ENCODE measurements at places on chromosomes 5 and 9.

- no peak for DNase-seq
These were observed 39.3 kb downstream of the CRB2 start for GRCh38 chr9:123395276-123395688.

DNA sequence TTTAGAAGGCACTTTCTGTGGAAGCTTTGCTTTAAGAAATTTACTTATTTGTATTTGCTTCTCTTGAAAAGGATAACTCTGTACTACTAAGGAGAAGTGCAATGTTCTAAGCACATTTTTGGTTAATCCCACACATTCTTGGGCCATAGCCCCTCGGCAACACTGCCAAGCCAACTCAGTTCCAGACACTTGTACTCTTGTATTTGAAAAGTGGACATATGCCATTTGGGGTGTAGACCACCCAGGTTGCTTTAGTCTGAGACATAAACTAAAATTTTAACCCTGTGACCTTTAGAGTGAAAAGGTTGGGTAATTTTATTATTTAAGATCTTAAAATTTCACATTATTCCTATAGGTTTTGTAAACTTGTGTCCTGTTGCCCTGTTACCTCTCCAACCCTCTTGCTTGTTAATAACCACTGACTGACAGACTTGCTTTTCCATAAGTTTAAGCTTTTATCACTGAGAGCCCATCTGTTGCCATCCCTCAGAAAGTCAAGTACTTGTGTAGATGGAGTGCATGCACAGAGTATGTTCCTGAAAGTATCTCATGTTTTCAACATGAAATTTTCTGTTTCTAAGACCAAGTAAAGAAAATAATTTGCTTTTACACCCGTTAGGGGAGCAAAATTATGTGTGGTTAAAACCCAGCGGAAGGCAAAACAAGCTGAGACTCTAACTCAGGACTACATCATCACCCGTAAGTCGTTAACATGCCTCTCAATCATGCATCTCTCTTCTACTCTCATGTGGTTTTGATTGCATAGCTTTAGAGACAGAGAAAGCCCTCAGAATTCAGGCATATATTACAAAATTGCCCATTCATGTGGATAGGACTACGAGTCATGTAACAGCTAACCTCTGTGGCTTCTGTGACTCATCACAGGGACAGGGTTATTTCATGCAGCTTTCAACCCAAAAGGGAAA is 117.3 kb downstream of the GDNF start:
- DNase-seq, result peak; percentile 11

DNA sequence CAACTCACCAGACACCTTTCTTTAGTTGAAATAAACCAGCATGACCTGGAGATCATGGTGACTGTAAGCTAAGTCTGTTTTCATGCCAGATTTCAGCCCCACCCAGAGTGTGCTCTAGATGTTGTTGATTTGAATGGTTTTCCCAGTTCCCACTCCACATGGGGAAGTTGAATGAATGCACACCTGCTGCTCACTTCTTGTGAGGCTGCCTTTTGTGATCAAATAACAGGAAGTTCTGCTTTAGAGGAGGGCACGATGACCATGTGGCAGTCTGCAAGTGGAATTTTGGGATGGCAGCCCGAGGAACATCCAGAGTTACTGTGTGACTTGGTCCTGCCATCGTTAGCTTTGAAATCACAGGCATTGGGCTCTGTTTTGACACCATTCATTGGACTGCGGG is 18.7 kb downstream of the SLC46A2 start:
- DNase-seq, result no peak

DNA sequence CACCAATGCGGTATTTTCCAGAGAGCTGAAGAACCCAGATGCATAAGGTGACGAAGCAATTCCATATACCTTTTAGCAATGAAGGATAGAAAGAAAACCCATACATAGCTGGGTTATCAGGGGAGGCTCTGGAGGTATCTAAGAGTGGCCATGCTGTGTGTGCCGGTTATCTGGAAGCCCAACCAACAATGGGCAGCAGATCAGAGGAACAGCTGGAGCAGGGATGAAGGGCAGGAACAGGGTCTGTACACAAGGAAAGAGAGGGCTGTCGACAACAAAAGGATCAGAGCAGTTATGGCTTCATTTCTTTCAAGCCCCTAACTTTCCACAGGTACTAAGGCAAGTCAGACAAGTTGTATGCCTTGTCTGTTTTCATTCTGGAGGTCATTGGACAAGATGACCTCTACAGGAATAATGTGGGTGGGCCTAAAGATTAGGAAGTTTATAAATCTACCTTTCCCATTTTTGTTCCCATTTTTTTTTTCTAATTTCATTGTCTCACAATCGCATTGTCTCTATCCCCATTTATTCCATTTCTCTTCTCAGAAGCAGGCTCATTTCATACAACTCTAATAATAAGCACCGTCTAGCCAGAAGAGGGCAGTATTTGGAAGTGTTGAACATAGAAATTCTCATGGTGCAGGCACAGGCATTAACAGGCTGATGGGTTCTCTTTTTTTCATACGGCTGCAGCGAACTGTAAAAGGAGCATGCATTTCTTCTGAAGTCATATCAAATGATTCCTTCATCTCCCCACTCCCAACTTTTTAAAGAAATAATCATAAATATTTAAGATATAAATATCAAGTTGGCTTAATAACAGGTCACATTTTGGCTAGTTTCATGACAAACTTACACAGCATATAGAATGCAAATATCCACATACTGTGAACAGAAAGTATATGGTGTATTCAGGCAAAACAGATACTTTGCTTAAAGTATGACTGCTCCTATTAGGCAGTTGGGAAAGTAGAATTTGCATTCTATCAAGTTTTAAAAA is 63.5 kb downstream of the ZNF474 start:
- DNase-seq, result peak; percentile 58

DNA sequence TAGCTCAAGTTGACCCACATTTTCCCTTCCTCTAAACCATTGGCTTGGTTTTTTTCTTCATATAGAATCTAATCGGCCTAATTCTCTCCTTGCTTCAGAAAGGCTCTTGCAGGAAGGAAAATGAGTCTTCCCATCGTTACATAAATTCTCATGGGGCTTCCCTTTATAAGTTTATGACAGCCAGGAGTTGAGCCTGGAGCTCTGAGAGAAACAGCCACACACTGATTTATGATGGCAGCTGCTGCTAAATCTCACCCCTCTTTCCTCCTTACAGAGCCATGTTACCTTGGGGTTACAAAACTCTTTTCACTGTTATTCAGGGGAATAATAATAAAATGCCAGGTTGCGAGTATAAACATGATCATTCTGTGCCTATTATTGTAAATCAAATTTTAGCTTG is 5.2 kb upstream of the RNF14 start:
- DNase-seq, result no peak

DNA sequence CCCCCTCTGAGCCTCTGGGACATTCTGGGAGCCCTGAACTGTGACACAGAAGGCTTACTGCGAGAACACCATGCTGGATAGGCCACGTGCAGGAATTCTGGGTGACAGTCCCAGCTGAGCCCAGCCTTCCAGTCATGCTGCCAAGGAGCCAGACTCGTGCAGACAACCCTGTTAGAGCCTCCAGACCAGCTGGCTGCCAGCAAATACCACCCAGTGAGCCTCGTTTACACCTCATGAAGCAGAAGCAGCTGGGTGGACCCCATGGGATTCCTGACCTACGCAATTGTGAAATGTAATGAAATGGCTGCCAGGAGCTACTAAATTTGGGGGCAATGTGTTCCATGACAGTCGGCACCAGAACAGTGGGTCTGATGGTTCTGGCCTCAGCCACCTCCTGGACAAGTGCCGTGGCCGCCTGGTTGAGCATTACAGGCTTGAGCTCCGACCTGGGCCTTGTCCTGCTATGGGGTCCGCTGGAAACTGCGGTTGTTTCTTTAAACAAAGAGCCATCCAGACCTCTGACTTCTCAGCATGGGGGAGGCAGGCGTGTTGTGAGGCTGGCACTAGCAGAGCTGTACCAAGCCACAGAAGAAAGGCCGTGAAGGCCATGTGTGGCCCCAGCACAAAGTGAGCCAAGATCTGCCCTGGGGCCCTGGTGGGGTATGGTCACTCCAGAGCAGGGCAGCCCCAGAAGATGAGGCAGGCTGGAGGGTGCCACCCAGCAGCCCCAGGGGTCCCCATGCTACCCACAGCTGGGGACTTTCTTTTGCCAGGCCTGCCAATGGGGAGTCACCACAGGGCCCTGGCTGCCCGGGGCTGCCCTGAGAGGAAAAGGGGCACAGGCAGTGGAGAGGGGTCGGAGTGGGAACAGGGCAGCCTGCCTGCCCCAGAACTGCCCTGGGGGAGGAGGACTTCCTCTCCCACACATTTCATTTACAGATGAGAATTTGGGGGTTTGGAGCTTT is 19.3 kb upstream of the RXRA start:
- DNase-seq, result no peak

GRCh38 chr5:59661954-59662615 is 231.4 kb downstream of the PDE4D start:
- peak; percentile 22 for DNase-seq

DNA sequence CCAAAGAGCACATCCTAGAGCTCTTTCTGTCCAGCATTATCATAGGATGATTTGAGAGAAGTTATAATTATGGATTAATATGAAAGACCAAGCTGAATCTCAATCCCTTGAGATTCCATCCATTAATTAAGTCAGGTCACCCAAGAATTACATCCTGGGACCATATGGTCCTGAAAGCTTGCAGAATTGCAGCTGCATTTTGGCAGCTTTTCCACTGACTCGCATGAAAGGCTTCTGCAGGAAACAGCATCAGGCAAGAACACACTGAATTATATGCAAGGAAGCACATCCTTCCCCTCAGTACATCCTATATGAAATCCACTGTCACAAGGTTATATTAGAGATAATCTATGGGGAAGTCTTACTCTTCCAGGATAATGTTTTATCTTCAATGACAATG is 109.1 kb upstream of the CTNND2 start:
- DNase-seq, result no peak

DNA sequence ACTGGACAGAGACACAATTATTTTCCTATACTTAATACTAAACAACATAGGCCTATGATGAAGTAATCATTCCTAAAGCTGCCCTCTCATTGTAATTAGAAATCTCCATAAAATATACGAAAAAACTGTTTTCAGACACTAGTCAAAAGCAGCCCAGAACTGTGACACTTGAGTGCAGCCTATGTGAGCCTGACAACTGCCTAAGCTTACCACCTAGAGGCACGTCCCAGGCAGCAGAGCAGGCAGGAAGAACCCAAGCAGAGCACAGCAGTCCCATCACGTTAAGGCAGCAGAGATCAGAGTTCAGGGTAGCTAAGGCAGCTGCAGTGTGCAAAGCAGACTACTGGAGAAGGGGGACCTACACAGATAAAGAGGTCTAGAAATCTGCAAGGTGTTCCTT is 46.4 kb downstream of the GOLPH3 start:
- DNase-seq, result no peak

GRCh38 chr5:17037751-17038150 is 101.7 kb upstream of the MYO10 start:
- no peak for DNase-seq

DNA sequence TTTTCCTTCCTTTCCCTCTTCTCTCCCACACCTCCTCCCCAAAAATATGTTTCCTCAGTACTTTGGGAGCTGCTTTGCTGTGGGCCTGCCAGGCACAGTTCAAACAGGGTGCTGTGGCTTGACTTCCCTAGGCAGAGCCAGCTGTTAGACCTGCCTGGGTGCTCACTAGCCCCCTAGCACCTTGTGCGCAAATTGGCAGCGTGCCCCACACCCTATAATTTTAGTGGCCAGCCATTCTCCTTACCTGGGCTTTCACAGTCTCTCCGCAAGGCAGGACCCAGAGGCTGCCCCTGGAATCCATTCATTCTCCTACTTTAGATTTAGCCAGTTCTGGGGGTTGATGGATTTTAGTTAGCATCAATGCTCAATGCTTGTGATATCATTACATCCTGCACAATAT is 72.3 kb downstream of the ANGPTL2 start:
- DNase-seq, result no peak

DNA sequence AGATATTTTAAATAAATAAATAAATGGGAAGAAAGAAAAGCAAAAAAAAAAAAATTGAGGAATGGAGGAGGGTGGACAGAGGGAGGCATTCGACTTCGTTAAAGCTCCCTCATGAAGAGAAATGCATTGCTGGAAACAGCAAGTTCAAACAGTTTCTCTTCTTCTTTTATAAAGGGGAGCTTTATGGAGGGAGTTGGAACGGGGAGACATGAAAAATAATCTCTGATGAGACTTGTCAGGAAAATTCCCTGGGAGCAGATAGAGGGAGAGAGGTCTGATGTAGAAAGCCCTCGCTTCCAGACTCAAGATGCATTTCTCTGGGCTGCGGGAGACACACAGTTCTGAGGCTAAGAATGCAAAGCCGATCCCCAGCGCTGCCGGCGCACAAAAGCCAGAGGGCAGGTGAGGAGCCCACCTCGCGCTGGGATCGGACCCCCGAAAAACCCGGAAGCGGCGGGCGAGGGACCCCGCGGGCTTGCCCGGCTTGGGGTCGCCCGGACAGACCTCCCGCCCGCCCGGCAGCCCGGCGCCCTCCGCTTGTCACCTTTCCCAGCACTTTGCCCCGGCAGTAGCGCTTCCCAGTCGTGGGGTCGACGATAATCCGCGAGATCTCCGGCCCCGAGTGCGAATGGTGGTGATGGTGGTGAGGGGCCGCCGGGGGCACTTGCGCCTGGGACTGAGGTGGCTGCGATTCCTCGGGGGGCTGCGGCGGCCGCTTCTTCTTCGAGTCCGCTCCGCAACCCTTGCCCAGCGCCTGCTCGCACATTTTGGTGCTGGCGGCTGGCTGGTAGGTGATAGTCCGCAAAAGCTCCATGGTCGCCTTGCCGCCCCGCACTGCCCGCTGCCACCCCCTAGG is 512 bp downstream of the PLK2 start:
- DNase-seq, result peak; percentile 7

DNA sequence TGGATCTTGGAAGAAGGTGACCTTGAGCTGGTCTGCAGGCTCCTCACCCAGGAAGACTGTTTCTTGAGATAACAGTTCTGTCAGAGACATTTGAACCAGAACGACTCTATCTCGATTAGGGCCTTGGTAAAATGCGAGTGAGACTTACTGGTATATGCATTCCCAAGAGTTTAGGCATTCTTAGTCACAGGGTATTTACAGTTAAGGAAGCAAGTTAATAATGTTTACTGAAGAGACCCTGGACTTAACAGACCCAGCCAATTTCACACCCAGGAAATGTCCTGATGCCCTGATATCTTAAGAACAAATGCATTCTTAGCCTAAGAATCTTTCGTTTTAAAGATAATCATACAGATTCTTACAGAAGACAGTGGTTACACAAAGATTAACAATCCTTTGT is 1867.2 kb upstream of the C9orf72 start:
- DNase-seq, result no peak

GRCh38 chr5:74538206-74538661 is 102.3 kb downstream of the ENC1 start:
- no peak for DNase-seq

GRCh38 chr5:126658561-126658960 is 57.8 kb downstream of the PHAX start:
- DNase-seq, result no peak

DNA sequence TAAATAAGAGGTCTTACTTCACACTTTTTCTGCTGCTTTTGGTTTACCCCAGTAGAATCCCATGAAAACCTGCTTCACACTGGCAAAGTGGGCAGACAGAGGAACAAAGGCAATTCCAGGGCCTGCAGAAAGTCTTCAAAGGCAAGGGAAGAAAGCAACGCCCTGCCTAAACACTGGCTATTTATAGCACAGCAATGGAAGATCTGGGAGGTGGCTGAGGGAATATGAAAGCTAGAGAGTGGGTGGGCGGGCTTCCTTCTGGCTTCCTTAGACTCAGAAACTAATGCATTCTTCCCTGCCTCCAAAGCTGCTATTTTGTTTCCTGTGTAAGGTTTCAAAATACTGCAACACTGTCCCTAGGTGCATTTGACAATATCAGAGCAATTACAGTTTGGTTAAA is 46.8 kb downstream of the ELAVL2 start:
- DNase-seq, result no peak

Measured in GM20000 (cell line).